ENCODE measurements at places on chromosomes 2 and 18. TPM values are rescaled to one million over a fixed set of nuclear protein-coding genes. Genes with fewer than 3 reads are reported as not detected.

Gene PSMA8
- total RNA-seq: 0.23 TPM

Gene PPIG
- 23.4 TPM for total RNA-seq

GRCh38 chr18:3721771-3722648 is 272.0 kb downstream of the TGIF1 start:
- DNase-seq: no peak

DNA sequence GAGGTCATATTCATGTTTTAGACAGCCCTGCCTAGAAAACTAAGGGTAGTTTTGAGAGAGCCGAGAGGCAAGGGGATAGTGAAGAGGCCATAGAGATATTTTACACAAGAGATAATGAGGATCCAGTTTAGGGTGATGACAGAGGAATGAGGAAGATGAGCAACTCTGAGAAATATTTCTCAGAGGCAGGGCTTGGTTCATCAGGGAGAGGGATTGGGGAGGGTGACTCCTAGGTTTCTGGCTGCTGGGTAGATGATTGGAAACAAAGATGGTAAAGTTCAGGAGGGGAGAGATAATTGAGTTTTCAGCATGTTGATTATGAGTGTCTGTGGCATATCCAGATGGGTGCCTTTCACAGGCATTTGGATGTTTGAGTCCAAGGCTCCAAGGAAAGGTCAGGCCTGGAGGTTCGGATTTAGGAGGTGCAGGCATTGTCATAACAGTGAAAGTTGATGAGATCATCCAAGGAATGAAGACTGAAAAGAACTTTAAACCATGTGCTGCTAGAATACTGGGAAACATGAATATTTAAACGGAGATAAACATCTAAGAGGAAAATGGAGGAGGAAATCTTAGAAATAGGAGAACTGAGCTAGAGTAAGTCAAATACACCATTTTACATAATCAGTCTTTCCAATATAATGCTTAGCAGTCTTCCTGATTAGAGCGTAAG is 7.4 kb downstream of the MYL12B start:
- no peak for DNase-seq

DNA sequence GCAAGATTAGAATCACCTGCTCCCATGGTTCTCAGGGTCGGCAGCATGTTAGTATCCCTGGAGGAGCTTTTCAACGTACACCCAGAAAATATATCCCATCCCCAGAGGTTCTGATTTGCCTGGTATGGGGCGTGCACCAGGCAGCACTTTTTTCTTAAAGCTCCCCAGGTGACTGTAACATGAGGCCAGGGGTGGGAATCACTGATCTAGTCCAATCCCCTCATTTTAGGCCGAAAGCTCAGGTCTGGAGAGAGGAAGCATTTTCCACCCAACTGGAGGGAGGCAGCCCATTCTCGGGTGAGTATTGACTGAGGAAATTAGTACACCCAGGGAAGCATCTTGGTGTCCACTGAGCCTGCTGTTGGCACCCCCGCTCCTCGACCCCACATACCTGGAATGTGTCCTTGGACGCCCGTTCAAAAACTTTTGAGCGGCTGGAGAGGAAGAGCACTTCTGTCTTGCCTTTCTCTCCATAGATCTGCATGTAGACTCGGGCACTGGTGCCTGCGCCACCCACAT is 94.3 kb downstream of the LOXHD1 start:
- DNase-seq: no peak

Gene LYPD6
- total RNA-seq: 0.94 TPM

Gene NT5DC4
- not detected for total RNA-seq

GRCh38 chr2:3343012-3343411 is 34.6 kb downstream of the EIPR1 start:
- DNase-seq: no peak

DNA sequence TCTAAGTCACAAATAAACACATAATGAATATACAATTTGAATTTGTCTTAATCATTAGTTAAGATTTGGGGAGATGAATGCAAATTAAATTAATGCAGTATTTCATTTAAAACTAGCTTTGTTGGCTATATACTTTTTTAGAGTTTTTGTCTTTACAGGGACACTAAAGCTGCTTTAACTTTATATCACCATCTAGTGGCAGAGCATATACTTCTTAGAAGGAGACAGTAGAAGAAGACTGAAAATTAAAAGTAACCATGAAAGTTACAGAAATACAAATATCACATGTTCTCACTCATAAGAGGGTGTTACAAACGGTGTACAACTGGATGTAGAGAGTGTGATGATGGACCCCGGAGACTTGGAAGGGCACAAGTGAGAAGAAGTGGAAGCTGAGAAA is 268.3 kb upstream of the NETO1 start:
- DNase-seq: no peak

DNA sequence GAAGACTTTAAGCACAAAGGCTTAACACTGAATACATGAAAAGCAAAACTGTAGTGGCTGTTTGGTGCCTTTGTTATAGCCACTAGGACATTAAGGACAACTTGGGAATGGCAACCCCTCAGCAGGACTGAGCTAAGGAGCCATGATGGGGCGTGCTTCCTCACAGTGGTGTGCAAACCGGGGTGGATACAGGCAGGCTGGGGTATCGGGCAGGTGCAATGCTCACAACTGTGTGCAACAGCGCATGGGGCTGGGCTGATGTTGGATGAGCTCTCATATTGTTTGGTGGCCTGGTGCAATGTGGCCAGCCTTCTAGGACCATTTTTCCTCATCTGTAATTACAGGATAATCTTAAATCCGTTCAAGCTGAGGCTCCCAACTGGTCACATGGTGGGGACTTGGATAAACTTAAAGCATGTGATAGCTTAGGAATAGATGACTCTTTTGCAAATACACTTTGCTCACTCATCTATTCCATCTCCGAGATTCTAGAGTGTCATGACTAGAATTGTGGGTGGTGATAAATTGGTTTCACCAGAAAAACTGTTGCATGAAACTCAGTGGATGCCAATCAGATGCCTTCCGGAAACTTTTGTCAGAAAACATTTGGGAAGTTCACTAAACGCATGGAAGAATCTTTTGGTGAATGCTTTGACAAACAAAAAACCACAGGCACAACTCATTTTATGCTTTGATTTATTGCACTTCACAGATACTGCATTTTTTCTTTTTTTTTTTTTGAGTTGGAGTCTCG is 116.5 kb downstream of the PXDN start:
- no peak for DNase-seq

Gene MROH2A
- total RNA-seq: not detected

DNA sequence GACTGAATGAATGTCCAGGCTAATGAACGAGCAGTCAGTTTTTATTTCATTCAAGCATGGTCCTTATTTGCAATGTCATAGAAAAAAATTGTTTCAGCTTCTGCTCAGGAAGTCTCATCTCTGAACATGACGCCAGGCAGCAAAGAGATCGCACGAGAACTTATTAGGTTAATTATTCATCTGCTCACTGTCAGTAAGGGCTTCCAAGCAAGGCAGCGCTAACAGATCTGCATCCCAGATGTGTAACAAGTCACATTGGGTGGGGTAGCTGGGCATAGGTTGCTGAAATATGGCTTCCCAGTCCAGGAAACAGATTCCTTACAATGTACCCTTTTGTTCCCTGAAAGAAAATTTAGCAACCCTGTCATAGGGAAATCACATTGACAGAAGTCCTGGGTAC is 63.5 kb downstream of the ANKRD44 start:
- no peak for DNase-seq

GRCh38 chr2:55707751-55708150 is 14.1 kb upstream of the PNPT1 start:
- no peak for DNase-seq

GRCh38 chr2:237878321-237879057 is 19.1 kb downstream of the RAMP1 start:
- no peak for DNase-seq

Gene KCTD1
- total RNA-seq: 10.6 TPM

- peak; percentile 27 for DNase-seq
These were observed 24.7 kb upstream of the NRP2 start for GRCh38 chr2:205657579-205657978.

DNA sequence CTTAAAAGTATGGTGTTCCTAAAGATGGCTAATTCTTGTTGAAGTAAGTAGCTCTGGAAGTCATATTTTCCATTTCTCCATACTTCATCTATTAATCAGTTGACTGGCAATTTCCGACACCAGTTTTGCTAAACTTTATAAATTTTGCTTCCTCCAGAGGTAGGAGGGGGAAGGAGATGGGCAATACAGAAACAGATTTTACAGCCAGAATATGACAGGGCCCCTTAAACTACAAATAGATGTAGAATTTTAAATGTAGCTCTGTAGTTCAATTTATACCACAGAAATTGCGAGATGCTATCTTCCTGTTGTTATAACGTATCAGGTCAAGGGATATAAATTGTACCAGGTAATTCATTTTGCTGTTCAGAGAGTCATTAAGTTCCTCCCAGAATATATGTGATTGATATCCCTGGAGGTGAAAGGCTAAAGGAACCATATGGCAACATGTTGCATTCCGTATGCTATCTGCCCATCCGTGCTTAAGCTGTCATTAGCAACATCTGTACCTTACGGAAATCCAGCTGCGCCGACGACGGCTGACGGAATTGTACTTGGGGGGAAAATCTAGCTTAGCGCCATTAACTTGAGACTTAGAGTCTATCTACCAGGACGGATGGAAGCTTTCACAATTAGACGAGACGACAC is 8.4 kb upstream of the NR4A2 start:
- peak; percentile 35 for DNase-seq

DNA sequence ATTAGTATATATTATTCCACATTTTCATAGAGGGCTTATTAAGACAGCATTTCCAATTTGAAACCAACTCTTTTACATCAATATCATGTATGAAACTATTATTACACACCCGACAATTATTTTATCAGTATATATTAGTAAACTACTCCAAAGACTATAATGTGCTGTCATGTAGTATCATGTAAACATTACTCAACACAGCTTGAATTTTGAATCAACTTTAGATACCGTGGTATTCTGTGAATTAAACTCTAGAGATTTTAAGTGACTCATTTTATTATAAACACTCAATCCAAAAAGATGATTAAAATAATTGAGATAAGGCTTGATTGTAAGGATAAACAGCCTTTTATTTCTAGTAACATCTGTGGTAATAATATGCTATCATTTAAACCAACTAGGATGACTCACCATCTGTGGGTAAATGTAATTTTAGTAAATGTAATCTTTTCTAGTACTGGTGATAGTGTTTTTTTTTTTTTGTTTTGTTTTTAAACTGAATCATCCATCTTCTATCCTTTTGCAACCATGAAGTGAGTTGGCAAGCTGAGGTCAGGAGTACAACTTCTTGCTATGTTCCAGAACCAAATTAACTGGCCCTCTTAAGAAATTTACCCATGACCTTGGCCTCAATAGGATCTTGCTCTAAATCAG is 144.3 kb upstream of the SMAD7 start:
- DNase-seq: peak; percentile 39

DNA sequence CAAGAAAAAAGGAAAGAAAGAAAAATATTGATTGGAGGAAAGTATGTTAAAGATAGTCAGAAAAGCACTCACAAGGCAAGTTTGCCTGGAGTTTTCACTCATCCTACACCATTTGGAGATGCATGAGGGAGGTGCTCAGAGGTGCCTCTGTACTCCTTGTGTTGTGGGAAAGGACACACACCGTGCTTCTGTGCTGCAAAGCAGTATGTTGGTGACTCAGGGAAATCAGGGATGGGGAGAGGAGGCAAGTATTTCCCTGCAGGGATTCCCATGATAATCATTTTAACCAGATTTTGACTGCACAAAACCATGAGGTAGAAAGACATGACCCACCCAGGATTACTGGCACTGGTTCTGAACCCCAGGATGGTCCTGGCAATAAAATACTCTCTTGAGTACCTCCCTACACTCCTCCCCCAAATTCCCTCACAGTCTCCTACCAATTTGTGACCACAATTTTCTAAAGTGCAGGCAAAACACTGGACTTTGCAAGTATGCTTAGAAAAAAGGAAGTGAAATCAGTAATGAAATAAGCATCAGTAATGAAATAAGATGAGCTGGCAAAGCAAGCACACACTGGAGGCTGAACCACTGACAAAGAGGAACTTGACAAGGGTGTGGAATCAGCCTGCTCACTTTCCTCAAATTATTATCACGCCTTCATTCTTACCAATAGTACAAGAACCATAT is 155.5 kb upstream of the ACVR2A start:
- DNase-seq: no peak

DNA sequence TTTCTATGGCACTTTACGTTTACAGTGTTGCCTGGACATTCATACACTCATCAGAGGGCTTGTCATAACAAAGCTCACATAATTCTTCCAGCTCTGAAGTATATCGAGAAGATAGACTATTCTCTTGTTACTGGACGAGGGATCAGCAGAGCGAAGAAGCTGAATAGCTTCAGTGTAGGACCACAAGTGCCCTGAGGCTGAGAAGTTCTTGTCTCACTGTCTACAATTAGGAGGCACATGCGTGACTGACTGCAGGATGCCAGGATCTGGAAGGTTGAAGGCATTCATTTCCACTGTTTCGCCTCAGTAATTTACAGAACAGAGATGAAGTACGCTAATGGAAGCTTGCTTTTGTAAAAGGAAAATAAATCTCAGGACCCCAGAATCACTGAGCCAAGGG is 9.6 kb downstream of the SH3YL1 start:
- DNase-seq: no peak

Gene KCNJ3
- not detected for total RNA-seq

DNA sequence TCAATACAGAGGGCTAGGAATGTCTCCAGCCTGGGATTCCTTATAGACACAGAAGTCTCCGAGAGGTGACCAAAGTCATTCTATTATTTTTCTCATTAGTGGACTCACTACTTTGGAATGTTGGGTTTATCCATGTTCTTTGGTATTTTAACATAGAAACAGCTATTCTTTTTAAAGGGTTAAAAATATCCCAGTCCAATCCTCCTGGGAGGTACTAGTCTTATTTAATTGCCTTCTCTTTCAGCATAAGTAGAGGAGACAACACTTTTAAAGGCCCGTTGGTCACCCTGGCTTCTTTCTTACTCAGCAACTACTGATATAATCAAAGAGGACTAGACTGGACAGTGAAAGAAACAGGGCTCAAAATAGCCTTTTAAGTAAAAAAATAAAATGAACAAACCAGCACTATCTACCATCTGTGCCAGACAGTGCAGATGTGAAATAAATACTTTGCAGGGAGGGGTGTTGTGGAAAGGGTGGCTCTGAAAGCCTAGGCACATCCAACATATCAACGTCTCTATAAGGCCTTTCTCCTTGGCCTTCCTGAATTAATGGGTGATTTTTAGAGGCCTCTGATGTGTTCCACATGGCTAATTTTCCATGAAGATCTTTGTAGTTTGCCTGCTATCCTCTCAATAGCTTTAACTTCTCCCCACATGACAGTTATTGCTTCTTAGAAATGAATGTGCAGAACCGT is 334.4 kb upstream of the THUMPD2 start:
- no peak for DNase-seq

Gene ITM2C
- total RNA-seq: 31.2 TPM

GRCh38 chr2:179233626-179234430 is 30.8 kb downstream of the SESTD1 start:
- no peak for DNase-seq

Data from MG63 (cell line).